Stimulated activated CD8-positive, alpha-beta memory T cell treated with anti-CD3 and anti-CD28 coated beads, Interleukin-4, amount 100 ng/mL, for 4 hours (primary cell): ENCODE measurements at places on chromosomes 2 and 18.

GRCh38 chr2:219405958-219406860 lies 12.0 kb upstream of the DES start:
- DNase-seq = no peak

GRCh38 chr2:227374158-227374557 lies 4.9 kb downstream of the TM4SF20 start:
- no peak for DNase-seq

GRCh38 chr2:200655918-200656580 lies 70.2 kb downstream of the AOX1 start:
- DNase-seq = no peak

DNA sequence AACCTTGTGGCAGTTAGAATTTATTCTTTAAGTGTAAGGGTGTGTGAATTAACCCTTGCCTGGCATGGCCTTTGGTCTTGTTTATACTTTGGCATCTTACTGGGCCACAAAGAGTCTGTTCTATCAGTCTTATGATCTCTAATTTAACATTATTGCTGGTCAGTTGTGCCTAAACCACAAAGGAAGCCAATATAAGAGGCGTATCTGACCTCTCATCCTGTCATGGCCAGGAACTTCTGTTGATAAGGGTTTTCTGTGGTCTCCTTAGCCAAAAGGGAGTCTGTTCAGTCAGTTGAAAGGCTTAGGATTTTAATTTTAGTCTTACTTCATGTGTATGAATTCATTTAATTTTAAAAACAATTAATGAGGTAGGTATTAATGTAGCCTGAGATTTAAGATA lies 127.2 kb downstream of the LRRTM4 start:
- DNase-seq = no peak

DNA sequence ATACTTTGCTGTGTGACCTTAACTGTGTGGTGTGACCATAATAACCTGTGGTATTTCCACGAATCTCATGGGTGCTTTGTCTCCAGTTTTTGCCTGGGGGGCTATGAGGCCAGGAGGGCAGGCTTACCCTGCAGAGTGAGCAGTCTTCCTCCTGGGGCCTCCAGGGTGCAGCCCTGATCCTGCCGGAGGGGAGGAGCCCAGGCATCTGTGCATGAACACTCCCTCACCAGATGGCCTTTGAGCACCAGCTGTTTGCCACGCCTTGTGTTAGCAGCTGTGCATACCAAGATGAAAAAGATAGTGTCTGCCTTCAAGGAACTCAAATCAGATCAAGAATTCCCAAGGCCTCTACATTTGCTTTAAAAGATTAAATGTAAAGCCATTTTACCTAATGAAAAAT lies 75.0 kb upstream of the RBM44 start:
- no peak for DNase-seq

GRCh38 chr2:208311954-208312353 lies 45.9 kb downstream of the PIKFYVE start:
- no peak for DNase-seq

DNA sequence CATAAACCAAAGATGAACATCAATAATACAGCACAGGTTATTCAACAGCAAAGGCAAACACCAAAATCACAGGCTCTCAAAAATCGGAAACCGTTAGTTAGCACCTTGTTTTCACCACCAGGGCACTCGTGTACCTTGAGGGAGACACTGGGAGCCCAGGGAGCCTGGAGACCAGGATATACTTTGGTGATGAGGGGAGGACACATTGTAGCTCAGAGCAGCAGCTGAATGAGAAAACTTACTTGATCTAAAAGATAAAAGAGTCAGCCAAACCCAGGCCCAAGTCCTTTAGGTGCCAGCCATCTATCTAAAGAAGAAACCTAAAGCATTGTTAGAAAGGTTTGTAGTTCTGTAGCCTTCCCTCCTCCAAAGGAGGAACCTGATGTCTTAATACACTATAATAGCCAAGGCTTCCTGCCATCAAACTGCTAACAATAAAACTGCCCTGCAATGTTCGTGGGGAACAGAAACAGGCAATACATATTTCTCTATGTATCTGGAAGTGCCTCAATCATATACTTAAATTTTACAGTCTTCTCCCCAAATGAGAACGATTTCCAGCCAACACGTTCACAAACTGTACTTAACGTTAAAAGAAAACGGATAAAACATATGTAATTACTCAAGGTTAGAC lies 19.3 kb downstream of the BCL11A start:
- no peak for DNase-seq

DNA sequence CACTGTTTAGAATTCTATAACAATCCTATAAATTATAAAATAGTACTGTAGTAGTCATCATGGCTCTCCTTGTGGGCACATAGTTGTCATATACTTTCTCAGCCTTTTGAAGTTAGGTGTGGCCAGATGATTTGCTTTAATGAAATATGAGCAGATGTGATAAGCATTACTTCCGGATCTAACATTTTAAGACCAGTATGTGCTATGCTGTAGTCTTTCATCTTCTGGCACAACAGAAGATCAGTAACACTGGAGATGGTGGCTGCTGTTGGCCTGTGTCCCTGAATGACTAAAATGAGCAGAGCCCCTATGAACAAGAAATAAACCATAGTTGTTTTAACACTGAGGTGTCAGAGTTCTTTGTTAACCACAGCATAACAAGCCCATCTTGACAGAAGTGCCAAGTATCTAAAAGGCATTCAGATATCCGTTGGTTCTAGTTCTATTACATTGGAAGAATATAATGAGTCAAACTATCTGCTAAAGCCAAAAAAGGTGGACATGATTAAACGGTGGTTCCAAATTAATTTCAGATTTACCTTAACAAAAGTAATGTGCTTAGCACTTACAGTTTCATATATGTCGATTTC lies 6.3 kb downstream of the MEX3C start:
- no peak for DNase-seq

- no peak for DNase-seq
Observed at GRCh38 chr18:21684731-21685130, 19.8 kb downstream of the ABHD3 start.

GRCh38 chr2:28610583-28611201 lies 114.8 kb downstream of the PLB1 start:
- DNase-seq = no peak

DNA sequence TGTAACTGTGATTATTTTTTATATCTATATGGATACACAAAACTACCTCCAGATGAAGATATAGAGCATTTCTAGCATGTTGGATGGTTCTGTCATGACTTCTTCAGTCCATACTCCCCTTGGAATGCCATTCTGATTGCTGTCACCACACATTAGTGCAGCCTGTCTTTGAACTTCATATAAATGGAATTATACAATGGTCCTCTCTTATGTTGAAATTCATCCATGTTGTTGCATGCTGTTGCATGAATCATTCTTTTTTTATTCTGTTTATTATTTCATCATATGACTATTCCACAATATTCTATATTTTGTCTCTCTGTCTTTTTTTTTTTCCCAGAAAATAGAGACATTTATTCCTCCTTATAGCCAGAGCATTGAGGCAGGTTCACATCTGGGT lies 74.1 kb downstream of the OSBPL6 start:
- no peak for DNase-seq

DNA sequence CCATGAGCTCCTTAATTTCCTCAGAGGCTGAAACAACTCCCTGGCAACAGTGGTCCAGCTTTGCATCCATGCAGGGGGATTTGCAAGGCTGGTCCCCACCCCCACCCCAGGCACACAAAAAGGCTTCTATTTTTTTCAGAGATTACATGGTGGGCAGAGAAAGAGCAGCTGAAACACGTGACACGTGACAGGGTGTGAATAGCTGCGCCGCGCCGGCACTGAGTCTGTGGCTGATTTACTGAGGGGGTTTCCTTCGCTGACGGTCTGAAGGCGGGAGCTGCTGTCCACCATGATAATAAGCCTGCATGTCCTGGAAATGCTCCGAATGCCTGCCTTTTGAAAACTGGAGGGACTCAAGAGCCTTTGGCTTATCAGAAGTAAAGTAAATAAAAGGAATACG lies 50.7 kb upstream of the APCDD1 start:
- no peak for DNase-seq

DNA sequence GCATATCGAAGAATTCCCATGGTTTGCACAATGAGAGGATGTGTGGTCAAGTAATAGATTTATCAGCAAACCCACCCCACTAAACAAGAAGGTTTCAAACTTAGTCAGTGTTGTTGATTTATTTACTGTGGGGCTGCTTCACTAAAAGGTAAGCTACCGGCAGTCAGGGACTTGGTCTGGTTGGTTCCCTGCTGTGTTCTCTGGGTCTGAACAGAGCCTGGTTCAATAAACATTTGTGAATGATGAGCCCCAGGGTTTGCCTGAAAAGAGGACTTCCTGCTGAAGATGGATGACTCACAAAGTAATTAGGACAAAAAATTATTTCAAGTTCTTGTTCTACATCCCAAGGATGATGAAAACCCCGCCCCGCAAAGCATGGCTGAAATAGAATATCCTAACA lies 108.3 kb downstream of the SPP2 start:
- DNase-seq = no peak

- DNase-seq = no peak
Observed at GRCh38 chr2:7052404-7052803, 135.2 kb downstream of the RNF144A start.

- no peak for DNase-seq
Observed at GRCh38 chr2:105394951-105395611, 3.8 kb downstream of the FHL2 start.

- DNase-seq = no peak
Observed at GRCh38 chr18:46343931-46344372, 239.8 kb downstream of the HAUS1 start.

DNA sequence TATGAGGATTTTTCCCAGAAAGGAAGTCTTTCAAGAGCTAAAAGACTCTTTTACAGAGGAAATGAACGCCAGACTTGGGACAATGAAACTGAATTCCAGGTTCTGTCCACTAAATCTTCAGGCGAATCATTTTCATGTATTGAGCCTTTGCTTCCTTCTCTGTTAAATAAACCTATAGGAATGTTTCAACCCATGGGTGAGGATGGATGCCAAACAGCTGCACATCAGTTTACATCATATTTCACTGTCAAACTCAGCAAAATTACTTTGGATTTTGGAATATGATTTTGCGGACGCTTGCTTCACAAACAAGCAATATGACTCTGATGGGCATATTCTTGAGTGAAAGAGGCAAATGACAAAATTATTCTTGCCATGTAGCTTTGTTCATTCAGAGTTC lies 256.1 kb upstream of the ZNF521 start:
- no peak for DNase-seq

DNA sequence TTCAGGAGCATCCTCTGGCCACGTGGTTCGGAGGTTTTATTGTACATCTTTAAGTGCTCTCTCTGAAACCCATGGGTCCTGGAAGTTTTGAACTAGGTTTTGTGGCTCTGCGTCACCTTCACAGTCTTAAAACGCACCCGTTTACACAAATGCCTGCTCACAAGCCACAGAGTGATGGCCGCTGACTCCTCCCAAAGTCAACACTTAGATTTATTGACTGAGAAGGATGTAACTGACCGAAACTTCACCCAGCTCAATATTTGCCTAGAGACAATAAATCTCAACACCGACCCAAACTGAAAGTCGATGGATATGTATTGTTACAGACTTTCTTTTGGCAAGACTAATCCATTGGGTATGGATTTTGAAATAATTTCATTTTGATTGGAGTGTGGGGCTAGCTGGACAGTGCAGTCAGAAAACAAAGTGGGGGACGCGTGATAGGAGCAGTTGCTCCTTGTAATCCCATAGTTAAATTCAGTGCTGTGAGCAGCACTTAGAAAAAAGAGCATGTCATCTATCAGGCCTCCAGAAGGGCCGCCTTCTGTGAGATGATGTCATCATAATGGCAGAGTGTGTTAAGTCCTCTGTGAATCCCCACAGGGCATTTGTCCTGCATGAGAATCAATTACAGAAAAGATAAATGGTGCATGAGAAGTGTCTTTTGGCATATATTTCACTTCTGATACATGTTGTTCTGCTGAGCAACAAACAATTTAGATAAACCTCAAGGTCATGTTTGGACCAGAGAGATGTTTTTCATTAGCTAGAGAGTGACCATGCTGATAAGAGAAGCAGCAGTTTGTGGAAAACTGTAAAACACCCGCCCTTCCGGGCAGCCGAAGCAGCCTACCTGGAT lies 183.7 kb downstream of the INO80D start:
- no peak for DNase-seq

GRCh38 chr2:154455166-154455565 lies 243.3 kb upstream of the KCNJ3 start:
- no peak for DNase-seq

DNA sequence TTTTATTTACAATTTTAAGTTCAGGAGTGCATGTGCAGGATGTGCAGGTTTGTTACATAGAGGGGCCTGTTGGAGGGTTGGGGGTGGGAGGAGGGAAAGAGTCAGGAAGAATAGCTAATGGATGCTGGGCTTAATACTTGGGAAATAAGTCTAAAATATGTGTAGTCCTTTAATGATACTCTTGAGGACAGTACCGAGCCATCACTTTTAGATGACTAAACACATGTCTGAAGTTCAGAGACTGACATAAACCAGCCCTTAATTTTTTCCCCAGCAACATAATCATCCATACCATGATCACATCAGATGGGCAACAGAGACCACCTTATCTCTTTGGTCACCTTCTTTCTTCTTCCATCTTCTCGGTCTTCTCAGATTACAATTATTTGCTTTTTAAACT lies 189.1 kb upstream of the COL3A1 start:
- no peak for DNase-seq

DNA sequence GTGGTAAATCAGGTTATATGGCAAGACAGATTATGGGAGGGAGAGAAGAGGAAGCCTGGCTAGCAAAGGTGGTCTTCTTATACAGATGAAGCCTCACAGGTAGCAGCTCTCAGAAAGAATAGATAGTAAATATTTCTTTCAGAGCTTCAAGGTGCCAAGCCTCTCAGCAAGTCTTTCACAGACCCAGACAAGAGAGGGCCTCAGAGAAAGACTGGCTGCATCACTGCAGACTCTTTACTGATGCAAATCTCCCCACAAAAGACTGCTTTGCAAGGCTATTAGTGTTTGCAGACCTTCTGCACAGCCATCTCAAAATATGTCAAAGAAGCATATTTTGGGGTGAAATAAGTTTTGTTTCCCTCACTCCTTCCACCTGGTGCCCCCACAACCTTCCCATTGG lies 372.4 kb upstream of the RND3 start:
- DNase-seq = no peak

DNA sequence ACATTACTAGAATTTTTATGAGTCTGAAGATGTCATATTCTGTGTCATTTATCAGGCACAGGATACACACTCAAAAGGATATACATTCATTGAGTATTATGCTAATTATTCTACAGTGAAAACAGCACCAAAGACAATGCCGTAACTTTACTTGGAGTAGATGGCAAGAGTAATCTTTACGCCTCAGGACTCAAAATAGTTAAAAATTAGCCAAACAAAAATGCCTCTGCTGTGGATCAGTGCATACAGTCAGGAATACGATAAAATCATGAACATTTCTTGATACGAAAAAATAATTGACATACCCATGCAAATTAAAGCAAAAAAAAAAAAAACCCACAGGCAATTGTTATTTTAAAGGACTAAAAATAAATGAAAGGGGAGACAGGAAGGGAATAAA lies 129.7 kb downstream of the NETO1 start:
- no peak for DNase-seq

- no peak for DNase-seq
Observed at GRCh38 chr18:79685971-79686370, 6.4 kb downstream of the CTDP1 start.
